EL (cell line): ENCODE measurements at places on chromosomes 5 and 9.

DNA sequence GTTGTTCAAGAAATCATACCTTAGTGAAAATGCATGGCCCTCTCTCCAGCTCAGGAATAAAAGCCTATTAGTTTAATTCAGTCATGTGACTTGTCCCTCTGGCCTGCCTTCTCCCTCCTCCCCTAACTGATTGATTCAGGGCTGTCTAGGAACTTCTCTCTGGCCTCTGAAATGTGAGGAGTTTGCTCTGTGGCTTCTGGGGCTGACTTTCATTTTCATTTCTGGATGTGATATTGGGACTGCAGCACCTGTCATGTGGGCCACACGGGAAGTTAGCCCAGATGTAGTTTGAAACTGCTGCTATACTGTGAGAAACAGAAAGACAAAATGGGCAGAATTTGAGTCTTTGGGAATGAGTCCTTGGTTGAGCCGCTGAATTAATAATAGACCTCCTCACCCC, 44.8 kb downstream of the PARP8 start:
- DNase-seq: peak; percentile 34

GRCh38 chr9:88923092-88923491, 68.2 kb upstream of the S1PR3 start:
- DNase-seq: no peak

GRCh38 chr9:22232971-22233370, 213.7 kb upstream of the DMRTA1 start:
- no peak for DNase-seq

- DNase-seq: peak; percentile 76
Observed at GRCh38 chr5:147303976-147304375, 69.2 kb downstream of the STK32A start.

DNA sequence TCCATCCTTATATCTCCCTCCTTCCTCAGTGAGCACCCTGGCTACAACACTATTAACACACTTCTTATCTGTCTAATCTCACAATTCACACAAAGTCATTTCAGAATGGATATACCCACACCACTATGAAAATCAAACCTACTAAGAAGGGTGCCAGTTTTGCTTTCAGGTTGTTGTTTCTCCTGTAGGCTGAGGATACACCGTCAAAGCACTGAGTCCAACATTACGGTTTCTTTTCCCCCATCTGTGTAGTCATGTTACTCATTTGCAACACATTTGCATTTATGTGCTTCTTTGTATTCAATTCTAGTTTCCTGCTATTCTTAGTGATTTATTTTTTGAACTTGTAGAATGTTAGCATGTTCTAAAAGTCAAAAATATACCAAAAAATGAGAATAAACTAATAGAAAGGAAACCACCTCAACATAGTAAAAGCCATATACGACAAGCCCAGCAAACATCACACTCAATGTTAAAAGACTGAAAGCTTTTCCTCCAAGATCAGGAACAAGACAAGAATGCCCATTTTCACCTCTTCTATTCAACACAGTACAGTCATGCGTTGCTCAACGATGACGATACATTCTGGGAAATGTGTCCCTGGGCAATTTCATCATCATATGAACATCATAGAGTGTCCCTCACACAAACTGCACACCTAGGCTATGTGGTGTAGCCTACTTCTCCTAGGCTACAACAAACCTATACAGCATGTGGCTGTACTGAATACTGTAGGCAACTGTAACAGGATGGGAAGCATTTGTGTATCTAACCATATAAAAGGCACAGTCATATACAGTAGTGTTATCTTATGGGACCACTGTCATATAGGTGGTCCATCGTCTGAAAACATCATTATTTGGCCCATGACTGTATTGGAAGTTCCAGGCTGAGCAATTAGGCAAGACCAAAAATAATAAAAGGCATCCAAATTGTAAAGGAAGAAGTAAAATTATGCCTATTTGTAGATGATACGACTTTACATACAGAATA, 6.3 kb downstream of the ROR2 start:
- DNase-seq: no peak

DNA sequence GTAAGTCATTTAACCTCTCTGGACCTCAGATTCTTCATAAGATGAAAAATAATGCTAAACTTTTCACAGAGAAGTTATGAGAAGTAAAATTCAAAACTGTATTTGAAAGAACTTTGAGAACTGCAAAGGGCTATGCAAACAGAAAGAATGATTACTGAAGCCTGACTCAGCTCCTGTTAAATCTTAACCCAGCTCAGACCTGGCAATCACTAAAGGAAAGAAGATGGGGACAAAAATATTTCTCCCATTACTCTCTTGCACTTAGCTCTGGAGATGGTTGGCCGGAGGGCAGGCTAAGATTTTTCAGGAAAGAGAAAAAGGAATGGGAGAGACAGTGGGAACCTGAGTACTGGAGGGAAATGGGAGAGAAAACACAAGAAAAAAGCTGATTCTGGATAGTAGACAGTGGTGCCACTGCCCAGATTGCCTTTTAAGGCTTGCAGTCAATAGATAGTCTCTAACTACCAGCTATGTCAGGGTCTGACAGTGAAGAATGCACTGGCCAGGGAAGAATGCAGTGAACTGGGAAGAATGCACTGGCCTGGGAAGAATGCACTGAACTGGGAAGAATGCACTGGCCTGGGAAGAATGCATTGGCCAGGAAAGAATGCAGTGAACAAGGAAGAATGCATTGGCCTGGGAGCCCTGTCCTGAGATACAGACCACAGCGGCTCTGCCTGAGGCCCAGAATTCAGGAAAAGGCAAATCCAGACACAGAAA, 25.2 kb upstream of the CEMIP2 start:
- DNase-seq: peak; percentile 85

- DNase-seq: no peak
Observed at GRCh38 chr5:164941132-164941531, 1435.7 kb downstream of the MAT2B start.

GRCh38 chr5:113058706-113059226, 82.2 kb downstream of the DCP2 start:
- no peak for DNase-seq

- no peak for DNase-seq
Observed at GRCh38 chr5:119301210-119301609, 54.6 kb upstream of the TNFAIP8 start.

DNA sequence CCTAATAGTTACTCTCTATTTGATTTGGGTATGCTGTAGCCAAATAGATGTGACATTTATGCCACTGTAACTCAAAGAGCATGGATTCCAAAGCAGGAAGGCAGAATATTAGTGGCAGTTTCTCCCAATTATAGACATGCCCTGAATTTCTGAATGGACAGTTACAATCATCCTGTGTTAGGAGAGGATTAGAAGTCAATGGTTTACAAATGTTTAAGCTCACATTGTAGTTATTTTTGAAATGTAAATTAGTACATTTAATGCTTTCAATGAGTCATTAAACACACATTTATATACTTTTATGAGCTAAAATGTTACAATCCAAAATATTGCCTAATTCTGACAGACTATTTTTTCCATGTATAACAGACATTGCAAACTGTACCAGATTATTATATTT, 62.3 kb upstream of the CDH18 start:
- DNase-seq: peak; percentile 6

DNA sequence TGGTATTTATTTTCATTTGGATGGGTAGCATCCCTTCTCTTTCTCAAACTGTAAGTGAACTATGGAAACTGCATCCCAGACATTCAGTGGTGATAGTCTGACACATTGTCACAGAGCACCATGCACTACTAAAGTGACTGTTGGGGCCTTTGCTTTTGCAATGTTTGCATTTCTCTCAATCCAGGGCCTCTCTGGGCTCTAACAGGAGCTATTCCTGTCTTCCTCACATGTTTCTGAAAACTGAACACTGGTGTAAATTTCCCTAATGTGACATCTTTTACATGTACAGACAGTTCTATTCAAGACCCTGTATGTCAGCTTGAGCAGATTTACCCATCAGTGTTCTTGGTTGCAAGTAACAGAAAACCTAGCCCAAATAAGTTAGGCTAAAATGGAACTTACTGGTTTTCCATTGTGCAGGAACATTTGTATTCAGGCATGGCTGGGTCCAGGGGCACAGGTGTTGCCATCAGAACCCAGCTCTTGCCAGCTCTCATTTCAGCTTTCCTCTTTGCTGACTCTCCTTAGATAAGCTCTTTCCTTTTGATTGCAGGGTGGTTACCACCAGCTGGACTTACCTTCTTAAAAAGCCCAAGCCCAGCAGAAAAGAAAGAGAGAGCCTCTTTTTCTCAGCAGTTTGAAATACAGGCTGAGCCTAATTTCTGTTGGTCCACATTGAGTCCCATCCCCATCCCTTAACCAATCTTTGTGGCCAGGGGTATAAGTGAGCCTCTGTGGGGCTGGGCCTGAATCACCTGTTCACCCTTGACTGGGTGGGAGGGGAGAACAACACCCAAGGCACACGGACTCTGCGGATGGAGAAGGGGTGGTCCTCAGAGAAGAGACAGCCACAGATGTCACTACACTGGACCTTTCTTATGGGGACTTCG, 234.3 kb downstream of the NR3C1 start:
- no peak for DNase-seq

DNA sequence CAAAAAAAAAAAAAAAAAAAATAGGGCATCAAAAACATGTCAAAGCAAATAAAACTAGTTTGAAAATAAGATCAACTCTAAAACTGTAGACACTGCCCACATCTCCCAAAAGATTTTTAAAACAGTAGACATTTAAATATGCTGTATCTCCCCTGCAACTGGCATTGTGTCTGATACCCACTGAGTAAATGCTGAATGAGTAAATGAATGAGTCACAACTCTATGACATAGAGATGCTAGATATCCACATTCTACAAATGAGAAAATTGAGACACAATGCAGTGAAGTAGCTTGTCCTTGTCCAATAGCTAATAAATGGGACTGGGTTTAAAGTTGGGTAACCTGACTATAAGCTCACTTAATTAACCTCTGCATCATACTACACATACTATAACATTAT, 14.1 kb upstream of the MAP1B start:
- peak; percentile 48 for DNase-seq

DNA sequence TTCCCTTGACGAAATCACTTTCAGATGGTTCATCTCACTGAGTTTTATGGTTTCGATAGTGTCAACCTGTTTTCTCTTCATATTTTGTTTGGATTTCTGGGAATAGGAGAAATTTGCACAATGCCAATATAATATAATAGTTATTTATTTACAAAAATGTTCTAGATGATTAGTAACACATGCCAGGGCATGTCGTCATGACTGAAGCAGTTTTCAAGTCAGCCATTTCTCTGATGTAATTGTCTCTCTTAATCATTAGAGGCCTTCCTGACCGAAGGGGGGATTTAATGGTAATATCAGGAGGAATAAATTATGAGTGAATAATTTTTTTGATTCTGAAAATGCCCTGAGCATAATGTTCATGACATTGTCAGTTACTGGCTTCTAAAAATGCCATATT, 246.5 kb upstream of the ATP10B start:
- DNase-seq: no peak

DNA sequence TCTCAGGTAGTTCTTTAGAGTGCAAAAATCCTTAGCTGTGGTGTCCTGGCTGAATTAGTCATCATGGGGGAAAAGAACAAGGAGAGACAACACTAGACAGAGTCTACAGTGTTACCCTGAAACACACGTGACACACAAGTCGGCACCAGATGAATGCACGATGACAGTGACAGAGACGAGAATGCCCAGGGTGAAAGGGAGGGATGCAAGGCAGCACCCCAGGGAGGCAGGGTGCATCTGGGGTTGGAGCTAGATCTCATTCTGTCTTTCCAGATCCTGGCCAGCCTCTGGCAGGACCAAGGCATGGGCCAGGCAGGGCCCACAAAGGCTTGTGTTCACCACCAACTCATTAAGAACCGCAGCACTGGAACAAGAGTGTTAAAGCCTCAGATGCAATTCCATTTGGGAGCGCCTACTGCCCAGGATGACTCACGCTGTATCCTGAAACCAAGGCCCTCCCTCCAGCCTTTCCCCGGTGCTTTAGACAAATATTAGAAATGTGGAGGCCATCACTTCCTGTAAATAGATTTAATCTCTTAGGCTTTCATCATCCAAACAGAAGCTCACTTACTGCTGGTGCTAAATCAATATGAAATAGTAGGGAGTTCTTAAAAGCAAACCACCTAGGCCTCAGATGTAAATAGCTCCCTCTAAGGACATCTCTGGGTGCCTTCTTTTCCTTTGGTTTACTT, 56.1 kb downstream of the IRX2 start:
- DNase-seq: no peak

DNA sequence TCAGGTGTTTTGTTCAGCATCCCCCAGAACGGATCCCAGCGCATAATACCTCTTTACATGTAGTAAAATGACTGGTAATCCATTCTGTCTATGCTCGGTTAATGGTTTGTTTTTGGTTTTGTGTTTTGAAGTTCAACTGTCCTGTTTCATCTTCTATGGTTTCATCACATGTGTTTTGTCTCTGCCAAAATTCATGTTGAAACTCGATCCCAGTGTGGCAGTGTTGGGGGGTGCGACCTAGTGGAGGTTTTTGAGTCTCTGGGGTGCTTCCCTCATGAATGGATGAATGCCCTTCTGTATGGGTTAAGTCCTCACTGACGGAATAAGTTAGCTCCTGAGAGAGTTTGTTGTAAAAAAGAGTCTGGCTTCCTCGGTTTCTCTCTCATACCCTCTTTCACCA, 317.4 kb downstream of the KDM4C start:
- DNase-seq: no peak

DNA sequence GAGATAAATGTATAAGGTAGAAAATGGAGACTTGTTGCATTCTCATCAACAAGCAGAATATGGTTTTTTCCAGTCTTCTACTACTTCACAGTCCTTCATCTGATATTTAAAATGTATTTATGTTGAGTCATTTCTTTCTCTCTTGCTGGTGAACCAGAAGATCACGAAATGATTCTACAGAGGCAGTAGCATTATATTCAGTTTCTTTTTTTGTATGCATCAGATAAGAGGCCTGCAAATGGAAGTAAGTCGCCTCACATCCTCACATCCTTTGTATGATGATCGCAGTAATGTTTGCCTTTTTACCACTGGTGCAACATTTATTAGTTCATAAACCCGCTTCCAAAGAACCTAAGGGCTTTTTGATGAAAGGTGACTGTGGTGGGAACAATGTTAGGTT, 22.1 kb upstream of the IL13 start:
- no peak for DNase-seq
